ENCODE measurements at places on chromosomes 1 and 21. TPM values are rescaled to one million over a fixed set of nuclear protein-coding genes. Genes with fewer than 3 reads are reported as not detected.

- peak; percentile 70 for DNase-seq
These were observed at the start of gene PIK3CD for GRCh38 chr1:9651565-9652378. Gene PIK3CD (plus strand): TSS chr1:9651731. CDS start chr1:9710456, 58,725 bp downstream.

Gene CELA3A
- 9.6 TPM for total RNA-seq

DNA sequence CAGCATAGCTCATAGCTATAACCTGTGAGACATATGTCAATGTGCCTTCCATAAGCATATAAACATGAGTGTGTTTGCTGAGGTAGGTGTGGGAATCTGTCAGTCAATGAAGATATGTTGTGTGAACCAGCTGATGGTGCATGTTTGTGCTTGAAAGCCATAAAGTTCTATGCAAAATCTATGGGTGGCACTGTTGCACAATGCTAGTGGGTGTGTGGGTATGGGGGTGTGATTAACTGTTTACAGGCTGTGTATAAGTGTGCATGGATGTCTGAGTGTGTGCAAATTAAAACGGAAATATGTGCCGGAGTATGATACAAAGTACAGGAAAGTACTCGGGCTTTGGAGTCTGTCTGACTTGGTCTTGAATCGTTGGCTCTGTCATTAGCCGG lies 1.0 kb upstream of the ATP2B4 start:
- no peak for DNase-seq

DNA sequence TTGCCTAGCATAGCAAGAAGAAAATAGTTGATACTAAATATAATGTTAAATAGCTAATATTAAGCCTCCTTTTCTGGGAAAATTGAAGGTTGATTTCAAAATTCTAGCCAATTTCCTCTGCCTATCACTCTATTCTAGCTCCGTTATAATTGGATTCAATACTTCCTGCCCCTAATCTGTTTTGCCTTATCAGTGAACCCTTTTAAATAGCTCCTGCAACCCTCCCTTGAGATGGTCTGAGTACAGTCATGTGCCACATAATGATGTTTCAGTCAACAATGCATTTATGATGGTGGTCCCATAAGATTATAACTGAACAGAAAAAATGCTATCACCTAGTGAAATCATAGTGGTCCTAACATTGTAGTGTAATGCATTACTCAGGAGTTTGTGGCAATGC lies 79.7 kb upstream of the PBX1 start:
- DNase-seq, result no peak

DNA sequence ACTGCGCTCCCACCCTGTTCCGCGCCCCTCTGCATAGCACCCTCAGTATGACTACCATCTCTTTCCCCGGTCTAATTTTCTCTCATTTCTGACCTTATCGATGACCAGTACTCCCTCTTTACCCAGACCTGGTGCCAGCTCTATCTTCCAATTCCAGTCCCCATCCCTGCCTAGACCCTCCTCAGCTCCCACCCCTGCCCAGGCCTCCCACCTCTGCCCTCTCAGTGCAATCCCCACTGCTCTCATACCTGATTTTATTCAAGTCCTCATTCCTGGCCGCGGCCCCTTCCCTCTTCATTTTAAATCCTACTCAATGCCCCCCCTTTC lies 1.3 kb downstream of the USP24 start:
- no peak for DNase-seq

DNA sequence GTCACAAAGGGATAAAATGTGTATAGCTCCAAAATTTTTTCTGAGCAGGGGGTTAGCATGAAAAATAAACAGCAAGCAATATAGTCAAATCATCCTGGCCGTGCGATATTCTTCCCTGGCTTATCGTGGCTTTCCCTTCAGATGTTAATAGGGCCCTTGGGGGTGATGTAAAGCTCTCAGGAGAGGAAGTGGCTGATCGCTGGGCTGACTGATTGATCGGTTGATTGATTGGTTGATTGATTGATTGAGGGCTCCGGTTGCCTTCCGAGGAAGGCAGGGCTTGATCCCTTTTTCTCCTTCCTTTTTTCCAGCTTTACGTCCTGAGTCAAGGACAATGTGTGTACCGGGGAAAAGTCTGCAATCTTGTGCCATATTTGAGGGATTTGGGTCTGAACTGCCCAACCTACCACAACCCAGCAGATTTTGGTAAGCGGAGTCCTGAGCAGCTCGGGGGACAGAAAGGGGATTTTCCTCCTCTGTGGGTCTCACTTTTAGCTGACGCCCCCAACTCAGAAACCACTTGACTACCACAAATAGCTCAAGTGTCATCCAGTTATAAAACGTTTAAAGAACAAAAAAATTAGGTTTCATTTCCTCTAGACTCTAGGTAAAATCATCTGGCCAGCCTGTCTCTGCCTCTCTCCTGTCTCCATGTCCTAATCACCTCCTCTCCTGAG lies 29.5 kb downstream of the TFF3 start:
- DNase-seq, result no peak

All from WTC11 (cell line).